Right lobe of liver (tissue), 6 donors: ENCODE measurements at places on chromosomes 3 and 15. TPM values are rescaled to one million over a fixed set of nuclear protein-coding genes. Genes with fewer than 3 reads are reported as not detected.

- DNase-seq = no peak
Measured at GRCh38 chr3:159813822-159814531, 174.7 kb upstream of the IL12A start.

- no peak for DNase-seq
Measured at GRCh38 chr3:148146947-148147826, 550.5 kb upstream of the AGTR1 start.

GRCh38 chr3:50503504-50504342 is at the start of gene CACNA2D2:
Gene CACNA2D2 (minus strand): TSS chr3:50503634. CDS start chr3:50503423, 211 bp downstream.
- DNase-seq = peak; percentile 57

KLHL40 gene
- not detected for total RNA-seq

GRCh38 chr15:42038401-42038800 is 17.6 kb upstream of the PLA2G4E start:
- DNase-seq = no peak

DNA sequence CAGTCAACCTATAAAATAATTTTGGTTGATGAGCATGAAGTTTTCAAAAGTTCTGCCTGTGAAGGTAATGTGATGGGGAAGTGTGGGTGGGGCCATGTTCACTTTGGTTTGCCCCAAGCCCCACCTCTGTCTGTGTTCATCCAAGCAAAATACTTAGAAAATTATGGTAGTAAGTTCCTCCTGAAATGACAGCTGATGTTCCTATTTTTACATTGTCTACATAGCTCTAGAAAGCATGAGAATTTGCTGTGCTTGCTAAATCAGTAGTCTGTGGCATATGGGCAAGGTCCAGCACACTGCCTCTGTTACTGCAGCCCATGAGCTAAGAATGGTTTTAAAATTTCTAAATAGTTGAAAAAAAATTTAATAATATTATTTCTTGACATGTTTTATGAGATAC is 21.9 kb upstream of the CP start:
- no peak for DNase-seq

PLSCR2 gene
- total RNA-seq = not detected

CPEB1 gene
- not detected for total RNA-seq

DNA sequence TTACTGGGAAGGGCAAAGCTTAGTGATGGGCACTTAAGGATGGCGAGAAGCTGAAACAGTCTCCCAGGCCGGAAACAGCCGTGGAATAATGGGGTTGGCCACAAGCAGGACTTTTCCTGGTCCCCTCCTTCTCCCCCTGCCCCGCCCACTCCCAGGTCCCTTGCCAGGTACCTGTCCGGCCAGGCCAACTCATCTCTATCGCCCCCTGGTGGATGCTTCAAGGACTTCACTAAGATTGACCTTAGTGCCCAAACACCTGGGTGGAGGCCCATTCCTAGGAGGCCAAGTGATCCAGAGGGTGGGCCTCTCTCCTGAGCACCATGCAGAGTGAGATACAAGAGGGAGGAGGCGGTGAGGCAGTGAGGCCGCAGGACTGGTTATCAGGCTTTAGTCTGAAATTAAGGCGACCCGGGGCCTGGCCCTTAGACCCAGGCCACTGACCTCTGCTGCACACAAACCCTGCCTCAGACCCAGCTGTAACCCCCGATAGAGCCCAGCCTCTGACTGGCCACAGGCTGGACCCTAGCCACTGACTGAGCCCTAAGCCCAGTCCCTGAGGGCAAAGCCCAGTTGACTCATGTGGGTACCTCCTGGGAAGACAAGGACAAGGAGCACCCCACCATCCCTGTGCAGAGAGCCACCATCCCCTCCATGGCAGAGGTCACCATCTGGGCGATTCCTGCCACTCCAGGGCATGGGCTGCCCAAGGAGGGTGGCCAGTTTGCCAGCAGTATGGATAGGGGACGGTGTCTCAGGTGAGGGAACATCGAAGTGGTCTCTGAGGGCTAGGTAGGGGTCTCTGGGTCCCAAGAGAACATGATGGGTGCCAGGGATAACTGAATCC is 37.6 kb downstream of the VIPR1 start:
- DNase-seq = no peak

CLDN18 gene
- not detected for total RNA-seq

- no peak for DNase-seq
Measured at GRCh38 chr3:54232618-54233017, 110.3 kb downstream of the CACNA2D3 start.

DNA sequence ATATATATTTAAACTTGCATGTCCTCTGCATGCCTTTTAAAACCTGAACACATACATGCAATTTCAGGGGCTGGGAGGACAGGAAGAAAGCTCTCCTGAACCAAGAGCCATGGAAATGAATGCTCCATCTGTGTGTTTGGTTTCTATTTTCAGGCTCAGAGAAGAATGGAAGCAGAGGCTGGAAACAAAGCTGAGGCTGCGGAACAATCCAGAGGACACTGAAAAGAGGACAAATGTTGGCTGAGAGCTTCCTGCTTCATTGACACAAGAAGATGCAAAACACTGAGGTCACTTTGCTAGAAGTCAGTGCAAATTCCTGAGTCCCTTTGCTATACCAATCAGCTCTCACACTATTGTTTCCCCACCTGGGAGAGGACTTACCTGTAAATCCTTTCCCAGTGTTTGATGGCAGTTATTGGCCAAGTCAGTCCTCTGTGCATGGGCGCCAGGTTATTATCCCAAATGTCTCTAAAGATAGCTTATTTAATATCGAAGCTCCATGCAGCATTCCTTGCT is 12.7 kb downstream of the FAM240A start:
- no peak for DNase-seq

DNA sequence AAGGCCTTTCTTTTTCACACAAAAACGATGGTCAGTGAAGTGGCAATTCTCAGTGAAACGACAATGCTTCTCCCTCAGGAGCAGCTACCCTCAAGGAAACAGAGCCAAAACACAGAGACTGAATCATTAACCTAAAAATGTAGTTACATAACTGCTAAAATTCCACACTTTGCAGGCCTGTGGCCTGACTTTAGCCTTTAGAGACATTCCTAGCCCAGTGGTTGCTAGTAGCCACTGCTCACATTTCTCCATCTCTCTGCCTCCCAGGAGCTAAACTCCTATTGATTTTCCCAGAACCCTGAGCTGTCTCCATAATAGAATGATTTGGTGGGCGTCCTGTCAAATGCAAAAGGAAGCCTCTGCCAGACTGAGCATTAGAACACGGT is 630.1 kb upstream of the KCNMB2 start:
- DNase-seq = no peak

OR5K2 gene
- not detected for total RNA-seq

DNA sequence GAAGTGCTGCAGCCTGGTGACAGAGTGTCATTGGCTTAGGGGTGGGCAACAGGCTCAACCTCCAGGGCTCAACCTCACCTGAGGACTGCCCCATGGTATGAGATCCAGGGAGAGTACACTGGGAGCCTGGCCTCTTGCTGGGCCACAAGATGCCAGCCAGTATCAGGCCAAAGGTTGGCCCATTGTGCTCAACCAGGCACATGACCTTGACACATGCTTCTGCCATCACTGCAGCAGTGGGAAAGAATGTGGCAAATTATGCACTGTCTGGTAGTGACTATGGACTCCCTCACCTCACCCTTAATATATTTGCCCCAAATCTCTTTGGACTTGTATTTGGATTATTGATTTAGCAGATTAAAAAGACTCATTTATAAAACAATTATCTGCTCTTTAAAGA is 233.9 kb upstream of the GOLGA6L4 start:
- no peak for DNase-seq

GRCh38 chr3:180911876-180912303 is 580 bp upstream of the FXR1 start:
- DNase-seq = no peak

ZNF860 gene
- not detected for total RNA-seq

GRCh38 chr3:122671553-122671952 is 9.1 kb upstream of the PARP14 start:
- DNase-seq = no peak

- no peak for DNase-seq
Measured at GRCh38 chr3:65875393-65876027, 163.2 kb downstream of the MAGI1 start.

MYRIP gene
- total RNA-seq = 14.3 TPM

- no peak for DNase-seq
Measured at GRCh38 chr3:94162700-94163099, 99.8 kb downstream of the NSUN3 start.

SLCO2A1 gene
- 1.8 TPM for total RNA-seq
